RWPE2 (cell line): ENCODE measurements at places on chromosomes 2 and 18.

- no peak for DNase-seq
These were observed 32.0 kb upstream of the B4GALT6 start for GRCh38 chr18:31716362-31716761.

DNA sequence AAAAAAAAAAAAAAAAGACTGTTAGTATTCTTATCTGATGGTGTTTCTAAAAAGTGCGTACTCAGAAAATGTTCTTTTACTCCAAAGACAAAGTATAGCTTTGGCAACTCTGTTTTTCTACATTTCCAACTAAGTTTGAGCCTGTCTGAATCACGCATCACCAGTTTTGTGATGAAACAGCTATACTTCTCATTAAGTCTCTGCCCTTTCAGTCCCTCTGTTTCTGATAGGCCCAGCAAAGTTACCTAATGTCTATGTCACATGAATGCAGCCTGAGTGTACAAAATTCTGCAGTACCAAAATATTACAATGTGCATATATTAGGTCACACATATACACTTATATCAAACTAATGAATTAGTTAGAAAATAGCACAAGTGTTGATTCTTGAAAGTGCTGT is 22.4 kb downstream of the TWSG1 start:
- no peak for DNase-seq

GRCh38 chr18:74463254-74463653 is 6.1 kb upstream of the DIPK1C start:
- DNase-seq = no peak

GRCh38 chr2:71990122-71990521 is 157.5 kb downstream of the CYP26B1 start:
- no peak for DNase-seq

DNA sequence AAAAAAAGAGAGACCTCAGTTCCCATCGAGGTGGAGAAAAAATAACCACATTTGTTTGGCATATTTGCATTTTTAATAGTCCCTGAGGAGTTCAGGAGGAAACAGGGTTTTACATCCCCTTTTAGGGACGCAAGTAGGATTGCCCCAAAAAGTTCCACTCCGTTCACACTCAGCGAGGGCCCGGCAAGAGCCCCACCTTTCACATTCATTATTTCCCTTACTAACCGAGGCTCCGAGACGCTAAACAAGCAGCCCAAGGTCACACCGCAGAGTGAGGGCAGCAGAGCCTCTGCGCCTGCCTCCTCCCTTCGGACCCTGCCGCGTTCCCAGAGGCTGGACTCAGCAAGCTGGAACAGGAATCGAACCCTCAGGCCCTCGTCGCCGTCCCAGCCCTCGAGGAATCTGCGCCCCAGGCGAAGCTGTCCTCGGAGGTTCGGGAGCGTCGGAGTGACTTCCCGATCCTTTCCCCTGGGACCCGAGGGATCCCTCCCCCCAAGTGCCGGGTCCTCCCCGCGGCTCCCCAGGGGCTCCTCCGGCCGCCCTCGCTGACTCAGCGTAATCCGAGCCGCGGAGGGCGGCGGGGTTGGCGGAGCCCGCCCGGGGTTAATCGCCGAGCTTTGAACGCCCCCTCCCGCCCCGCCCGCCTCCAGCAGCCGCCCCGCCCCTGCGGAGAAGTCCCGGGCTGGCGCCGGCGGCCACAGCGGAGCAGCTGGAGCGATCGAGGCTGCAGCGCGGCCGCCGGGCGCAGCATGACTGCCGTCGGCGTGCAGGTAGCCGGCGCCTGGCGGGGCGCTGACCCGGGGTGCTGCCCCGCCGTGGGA is at the start of gene TMEM37:
TSS of gene TMEM37 (plus strand) at position 700 of the 821 bp plus-strand sequence. CDS start at position 750, 50 bp downstream.
- no peak for DNase-seq

- DNase-seq = no peak
These were observed 48.6 kb upstream of the DAPL1 start for GRCh38 chr2:158746488-158746887.

DNA sequence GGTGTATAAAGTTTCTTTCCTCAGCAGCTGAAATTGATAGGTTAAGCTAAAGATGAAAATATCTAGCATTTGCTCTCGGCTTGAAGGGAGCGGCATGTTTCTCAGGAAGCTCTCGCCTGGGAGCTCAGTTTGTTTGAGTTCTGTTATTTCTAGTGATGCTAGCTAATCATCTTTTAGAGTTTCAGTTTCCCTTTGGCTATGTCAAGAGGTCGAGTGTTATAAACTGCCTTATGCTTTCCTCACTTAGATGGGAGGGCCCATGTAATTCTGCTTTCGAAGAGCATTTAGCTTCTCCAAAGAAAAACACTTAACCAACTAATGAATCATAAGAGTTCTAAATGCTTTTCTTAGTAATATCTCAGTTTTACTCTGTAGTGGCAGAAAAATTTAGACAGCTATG is 33.6 kb downstream of the PLCL1 start:
- DNase-seq = no peak
